ENCODE measurements at places on chromosomes 16 and 17.
A peak's percentile ranks its signal among the peaks of the same experiment; 100 is the strongest.

GRCh38 chr16:62939687-62940086, 903.4 kb upstream of the CDH8 start:
- DNase-seq = no peak

- no peak for DNase-seq
These were observed 630 bp downstream of the GRB2 start for GRCh38 chr17:75404731-75405364.

GRCh38 chr17:8994319-8994718, 27.0 kb upstream of the NTN1 start:
- DNase-seq = no peak

DNA sequence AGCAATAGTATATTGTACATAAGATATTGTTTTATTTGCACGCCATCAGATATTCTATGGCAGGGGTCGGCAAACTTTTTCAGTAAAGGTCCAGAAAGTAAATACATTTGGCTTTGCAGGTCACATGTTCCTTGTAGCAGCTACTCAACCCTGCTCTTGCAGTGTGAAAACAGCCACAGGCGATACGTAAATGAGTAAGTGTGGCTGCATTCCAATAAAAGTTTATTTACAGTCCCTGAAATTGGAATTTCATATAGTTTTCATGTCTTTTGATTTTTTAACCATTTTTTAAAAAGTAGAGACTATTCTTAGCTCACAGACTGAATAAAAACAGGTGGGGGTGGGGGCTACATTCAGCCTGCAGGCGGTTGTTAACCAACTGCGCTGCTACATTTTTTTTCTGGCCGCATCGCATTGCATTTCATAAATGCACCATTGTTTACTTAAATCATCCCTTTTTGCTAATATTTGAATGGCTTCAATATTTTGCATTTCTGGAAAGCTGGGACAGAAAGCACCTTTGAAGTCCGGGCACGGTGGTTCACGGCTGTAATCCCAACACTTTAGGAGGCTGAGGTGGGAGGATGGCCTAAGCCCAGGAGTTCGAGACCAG, 50.5 kb upstream of the HAPSTR1 start:
- DNase-seq = no peak

GRCh38 chr17:39027455-39028035, 60.3 kb upstream of the FBXO47 start:
- DNase-seq = no peak

DNA sequence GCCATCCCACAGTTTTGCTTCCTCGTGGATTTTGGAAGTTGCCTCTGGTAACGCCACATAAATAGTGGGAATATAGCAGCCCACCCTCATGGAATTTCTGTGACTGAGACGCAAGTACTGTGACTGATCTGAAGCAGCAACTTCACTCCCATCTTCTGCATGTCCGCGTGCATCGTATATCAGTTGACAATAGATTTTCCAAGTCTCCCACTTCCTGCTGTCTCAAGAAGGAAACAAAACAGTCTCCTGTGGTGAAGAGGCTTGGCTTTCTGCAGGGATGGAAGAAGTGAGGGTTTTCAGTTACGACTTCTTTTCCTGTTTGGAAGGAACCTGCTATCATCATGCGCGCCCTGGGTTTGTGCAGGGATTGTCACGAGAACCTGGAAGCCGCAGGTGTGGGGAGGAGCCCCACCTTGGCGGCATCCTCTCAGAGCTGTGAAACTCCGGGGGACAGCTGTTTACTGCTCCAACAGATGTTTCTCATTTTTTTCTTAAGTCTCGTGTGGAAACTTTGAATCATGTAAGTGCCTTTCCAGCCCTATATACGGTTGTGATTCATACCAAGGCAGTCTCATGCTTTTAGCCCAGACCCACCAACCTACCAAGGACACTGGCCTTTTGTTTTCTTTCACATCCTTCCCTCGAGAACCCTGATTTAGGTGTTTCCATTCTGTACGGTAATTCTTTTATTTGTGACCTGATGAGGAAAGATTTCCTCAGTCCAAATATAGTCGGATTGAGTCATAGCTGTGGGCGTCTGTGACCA, 57.5 kb downstream of the WIPI1 start:
- DNase-seq = no peak

DNA sequence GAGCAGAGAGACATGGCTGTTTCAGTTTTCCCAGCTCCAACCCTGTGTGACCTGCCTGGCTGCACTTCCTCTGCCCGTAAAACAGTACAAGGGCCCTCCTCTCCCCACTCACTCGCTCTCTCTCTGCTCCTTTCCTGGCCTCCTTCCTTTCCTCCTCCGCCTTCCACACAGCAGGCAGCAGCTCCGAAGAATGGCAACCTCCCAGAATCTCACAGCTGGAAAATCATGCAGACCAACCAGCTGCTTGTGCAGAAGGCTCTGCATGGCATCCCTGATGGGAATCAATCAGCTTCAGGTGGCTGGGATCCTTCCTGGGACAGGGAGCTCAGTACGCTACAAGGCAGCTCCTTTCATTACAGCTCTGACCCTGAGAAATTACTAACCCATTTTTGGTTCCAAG, 27.4 kb downstream of the TMEM132E start:
- DNase-seq = no peak

- no peak for DNase-seq
These were observed 38.0 kb upstream of the NOL11 start for GRCh38 chr17:67679721-67680120.

- no peak for DNase-seq
These were observed 388 bp downstream of the OXLD1 start for GRCh38 chr17:81666092-81666341.

DNA sequence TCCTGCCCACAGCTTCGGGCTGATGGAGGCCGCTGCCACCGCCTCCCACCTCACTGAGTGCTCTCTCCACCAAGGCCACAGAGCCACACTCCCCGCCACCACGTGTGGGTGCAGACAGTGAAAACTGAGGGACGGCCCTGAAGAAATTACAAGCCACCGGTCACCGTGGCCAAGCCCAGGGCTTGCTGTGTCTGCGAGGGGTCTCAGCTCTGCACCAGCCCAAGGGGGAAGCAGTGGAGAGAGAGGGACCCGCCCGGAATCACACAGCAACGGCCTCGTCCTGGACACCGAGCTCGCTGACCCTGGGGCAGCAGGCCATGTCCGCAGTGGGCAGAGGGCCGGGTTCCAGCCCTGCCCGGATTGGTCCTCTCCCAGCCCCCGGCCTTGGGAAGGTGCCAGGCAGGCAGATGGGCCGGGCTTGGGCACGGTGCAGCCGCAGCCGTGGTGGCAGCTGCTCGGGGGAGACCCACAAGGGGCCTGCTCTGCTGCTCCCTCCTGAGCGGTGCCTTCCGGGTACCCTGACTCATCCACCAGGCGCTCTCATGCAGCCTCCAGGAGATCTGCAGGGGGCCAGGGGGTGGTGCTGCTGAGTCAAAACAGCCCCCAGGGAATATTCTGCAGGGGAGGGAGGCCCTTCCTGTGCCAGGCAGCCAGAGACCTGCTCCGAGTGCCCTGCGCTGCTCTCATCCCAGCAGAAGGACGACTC, 52.0 kb downstream of the CBFA2T3 start:
- no peak for DNase-seq

DNA sequence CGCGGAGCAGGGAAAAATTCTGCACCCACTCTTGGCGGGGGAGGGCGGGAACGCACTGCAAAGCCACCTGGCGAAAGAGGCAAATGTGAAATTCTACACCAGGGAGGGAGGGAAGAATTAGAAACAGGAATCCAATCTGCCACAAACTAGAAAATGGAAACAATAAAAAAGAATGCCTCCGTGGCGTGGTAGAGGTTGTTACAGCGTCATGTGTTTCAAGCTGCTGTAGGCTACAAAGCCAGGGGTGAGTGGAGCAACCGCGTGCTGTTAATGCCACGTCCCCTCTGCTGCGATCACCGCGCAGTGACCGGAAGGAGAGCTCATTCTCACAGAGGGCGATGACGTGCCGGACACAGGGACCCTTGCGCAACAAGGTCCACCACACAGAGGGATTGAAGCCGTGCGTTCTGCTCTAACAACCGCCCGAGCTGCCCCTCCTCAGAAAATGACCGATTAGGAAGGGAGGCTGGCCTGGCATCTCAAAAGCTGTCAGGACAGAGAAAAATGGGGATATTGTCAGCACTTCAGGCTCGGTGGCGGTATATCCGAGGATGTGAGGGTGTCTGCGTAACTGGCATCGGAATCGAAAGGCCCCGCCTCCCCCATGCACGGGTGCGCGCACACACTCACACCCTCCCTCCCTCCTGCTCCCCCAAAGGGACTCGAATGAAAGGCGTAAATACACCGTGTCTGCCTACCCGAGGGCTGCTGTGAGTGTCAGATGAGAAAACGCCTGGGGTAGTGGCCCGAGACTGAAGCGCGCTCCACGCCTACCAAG, 70.8 kb upstream of the TNRC6C start:
- peak; percentile 57 for DNase-seq

DNA sequence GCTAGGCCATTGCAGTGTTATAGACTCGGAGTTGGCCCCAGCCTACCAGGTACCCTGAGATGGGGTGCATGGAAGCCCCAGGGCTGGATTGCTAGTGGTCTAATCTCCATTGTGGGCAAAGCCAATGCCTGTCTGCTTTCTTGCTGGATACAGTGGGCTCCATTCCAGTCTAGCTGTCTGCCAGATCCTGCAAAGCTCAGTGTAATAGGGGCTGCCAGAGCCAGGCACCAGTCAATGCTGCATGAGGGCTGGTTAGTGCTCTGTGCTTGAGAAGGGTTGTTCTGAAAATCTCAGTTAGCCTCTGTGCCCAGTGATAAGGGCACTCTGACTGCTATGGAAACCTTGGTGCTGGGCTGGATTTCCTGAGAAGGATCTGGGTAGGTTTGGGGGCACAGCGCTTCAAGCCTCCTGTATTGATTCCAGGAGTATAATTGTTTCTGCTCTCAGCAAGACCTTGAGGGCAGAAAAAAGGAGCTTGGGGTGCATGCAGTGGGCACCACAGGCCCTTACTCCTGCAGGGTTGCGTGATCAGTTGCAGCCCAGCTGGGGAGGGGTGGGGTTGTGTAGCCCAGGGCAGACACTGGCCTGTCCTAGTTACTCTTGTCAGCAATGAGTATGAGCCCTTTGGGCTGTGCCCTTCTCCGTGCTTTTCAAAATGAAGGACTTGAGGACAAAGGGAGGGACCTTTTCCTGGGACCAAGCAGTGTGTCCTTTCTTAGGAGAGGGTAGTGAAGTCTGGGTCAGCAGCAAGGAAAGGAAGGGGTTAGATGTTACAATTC, 19.0 kb downstream of the SMPD3 start:
- DNase-seq = no peak

GRCh38 chr16:76661691-76662235, 384.6 kb downstream of the CNTNAP4 start:
- no peak for DNase-seq

DNA sequence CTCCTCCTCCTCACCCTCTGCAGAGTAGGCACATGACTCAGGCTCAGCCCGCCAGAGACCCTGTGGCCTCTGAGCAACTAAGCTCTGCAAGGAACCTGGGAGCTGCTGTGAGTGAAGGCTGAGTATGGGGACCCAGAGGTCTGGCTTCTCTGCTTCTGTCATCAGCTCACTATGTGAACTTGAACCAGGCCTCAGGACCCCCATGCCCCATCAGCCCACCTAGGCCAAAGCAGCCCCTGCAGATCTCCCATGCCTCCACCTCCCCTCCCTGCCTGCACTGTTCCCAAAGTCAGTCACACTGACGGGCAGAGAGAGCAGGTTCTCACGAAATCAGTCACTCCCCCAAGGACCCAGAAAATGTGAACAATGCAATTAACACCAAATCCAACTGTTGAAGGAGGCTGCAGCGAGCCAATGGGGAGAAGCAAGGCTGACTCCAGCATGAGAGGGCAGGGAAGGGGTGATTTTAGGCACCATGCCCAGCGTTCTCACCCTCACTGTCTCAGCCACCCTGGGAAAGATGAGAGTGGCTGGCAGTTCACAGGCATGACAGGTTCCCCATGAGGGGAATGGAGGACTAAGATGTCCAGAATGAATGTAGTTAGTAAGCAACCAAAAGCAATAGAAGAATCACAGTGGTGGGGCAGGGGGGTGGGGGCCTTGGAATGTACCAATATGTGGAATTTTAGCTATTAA, 60.6 kb downstream of the BEAN1 start:
- no peak for DNase-seq

DNA sequence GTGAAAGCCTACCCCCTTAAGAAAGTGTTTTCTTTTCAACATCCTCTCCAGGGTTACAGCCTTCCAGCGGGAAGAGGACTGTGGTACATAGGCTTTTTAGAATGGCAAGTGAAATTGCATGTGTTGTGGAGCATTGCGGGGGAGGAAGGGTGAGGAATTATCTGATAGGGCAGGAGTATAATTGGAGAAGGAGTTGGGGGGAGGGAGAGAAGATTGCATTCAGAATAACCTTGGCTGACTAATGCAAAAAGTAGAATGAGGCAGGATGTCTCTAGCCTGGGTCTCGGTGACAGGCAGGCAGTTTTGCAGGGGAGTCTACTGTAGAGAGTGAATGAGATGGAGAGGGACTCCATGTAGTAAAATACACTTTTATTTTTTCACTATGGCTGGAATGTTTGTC, 2.4 kb upstream of the CDH8 start:
- DNase-seq = no peak

GRCh38 chr16:79993629-79994209, 393.2 kb upstream of the MAF start:
- DNase-seq = no peak

DNA sequence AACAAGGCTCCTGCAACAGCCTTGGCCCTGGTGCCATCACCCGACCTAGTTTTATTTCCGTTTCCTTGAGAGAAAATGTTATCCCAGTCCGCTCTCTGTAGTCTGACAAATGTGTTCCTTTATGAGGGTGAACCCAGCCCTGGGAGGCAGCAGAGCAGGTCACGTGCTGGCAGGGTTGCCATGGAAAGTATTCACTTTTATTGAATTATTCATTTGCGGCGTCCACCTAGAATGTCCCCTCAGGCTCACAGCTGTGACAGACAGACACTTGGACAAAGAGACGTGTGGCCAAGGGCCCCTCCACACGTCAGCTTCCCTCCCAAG, 90.0 kb downstream of the WSCD1 start:
- DNase-seq = no peak

DNA sequence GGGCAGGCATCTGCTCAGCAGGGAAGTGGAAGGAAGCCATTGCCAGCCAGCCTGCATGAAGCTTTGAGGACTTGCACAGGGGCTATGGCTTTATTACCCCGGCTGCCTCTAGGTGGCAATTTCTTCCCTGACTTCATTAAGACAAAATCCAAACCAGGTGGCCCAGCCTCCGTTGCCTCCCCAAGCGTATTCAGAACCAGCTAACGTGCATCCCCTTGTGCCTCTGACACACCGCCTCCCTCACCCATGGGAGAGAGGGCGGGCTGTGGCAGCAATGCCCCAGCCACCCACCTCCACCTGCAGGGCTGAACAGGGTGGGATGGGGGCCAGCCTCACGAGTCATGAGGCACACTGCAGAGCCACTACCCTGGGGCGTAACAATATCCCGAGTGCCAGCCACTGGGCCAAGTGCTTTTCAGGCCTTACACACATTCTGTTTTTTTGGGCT, 6.8 kb downstream of the KIFC3 start:
- no peak for DNase-seq

Measured in right renal pelvis (tissue), 4 donors.